ENCODE measurements at places on chromosomes 7 and 10.
A peak's percentile ranks its signal among the peaks of the same experiment; 100 is the strongest.

DNA sequence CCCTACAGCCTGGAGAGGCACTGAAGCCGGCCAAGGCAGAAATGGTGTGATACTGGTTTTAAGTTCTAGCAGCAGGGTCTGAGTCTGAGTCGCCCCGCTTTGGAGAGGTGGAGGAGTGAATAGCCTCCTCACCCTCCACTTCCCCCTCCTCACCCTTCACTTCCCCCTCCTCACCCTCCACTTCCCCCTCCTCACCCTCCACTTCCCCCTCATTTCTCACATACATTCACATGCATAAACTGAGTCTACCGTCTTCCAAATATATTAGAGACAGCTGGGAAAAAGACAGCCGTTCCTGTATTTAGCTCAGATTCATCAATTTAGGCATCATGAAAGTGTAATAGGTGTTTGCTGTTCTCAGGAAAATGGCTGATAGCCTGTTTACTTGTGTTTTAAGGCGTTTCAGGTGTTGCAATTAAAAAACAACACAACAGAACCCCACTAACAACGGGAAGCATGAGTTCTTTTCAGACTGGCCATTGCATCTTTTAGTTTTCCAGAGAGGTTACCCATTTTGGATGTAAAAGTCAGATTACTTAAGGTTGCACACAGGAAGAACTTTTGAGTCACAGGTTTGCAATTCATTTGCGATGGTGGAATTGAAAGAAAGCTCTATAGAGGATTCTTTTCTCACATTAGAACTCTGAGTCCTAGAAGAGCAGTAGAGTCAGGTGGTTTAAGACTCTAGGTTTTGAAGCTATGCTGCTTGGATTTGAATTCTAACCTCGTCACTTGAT is 861 bp downstream of the NRBF2 start:
- no peak for DNase-seq

GRCh38 chr10:31099664-31100063 is 68.0 kb upstream of the ZNF438 start:
- DNase-seq = peak; percentile 86

GRCh38 chr10:12214763-12215218 is 18.8 kb downstream of the CDC123 start:
- peak; percentile 62 for DNase-seq

GRCh38 chr10:14873090-14873760 is 5.4 kb upstream of the SUV39H2 start:
- DNase-seq = no peak

DNA sequence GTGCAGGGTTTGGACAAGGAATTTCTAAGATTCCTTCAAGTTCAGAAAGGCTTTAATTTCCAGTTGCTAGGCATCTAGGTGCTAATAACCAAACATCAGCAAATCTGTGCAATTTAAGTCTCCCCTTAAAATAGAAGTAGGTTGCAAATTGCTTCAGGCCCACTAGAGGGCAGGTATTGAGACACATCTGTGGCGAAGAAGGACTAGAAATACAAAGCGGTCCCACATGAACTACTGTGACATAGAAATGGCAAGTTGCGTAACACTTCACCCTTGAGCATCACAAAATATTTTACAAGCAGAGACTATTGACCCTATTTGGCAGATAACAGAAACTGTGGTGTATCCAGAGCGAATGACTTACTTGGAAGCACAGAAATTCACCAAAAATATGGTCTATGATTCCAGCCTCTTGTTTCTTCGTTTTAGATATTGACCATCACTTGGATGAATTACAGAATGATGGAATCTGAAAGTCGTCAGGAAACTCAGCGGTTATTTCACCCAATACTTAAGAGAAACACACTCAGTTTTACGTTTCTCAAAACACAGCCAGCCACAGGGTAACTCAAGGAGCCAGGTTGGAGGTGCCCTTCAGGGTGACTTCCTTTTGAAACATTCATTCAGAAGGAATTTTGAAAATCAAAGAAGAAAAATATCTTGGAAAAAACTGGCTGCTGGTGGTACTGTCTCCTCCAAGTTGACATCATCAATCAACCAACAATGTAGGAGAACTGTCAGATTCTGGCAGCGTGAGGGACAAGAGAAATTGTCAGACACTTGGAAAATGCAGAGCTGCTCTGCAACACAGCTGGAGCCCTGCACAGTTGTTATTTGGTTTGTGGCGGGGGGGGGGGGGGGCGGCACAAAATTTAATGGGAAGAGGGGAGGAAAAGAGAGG is 256.3 kb upstream of the MINDY3 start:
- peak; percentile 28 for DNase-seq

DNA sequence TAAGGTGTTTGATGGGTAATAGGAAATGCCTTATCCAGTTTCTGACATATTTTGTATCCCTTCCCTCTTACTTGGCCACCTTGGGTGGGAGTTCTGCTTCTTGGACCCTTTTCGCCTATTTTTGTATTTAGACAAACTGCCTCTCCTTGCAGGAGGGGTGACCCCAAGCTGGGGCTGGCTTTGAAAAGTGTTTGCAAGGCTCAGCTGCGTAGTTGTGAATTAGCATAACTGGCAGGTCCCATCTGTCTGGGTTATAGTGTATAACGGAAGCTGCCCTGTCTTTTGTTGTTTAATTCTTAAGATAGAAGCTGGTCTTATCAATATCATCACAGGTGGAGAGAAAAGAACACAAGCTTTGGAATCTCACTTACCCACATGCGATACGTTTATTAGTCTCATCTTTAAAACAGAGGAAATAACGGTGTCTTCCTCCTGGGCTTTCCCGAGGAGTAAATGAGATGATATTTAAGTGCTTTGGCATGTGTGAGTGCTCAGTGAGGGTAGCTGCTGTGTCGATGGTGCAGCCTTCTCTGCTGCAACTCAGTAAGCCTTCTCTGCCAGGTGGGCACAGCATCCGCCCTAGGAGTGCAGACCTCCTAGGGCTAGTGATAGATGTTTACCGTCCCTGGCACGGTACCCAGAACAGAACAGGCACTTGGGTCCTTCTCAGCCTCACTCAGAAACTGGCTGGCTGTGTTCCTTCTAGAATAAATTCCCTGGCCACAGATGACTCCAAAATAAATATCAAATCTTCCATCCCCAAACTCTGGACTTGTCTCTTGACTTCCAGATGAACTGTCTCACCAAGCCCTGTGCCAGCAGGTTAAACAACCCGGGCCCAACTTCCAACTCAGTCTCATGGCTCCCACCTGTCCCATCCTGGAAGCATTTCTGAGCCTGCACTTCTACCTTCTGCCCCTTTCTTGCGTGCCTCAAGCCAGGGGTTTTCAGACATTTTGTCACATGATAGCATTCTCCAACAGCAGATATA is 227.3 kb downstream of the GFRA1 start:
- no peak for DNase-seq

DNA sequence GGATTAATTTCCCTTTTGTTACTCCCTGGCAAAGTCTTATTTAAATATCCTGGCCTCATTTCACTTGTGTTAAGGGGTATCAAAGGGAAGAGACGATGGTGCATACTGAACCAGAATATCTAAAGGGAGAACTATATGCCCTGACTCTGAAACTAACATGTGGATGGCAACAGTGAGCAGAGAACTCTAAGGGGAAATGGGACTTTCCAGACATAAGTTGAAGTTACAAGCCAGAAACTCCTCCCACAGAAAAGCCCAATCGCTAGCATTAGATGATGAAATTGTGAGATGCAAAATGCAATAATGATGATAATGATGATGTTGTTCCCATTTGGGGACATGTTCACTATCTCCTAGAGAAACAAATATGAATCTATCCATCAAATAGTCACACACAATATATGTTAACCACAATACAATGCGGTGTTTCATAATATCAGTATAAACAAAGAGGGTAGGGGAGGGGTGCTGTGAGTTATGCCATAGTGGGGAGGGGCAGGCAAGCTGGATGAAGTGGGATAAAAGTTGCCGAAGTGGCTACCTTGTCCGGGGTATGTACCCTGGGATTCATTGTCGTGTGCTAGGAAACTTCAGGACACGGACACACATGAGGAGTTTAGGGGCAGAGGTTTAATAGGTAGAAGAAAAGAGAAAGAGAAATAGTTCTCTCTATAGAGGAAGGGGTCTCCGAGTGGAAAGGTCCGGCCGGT is 37.1 kb downstream of the TMEM229A start:
- DNase-seq = no peak

DNA sequence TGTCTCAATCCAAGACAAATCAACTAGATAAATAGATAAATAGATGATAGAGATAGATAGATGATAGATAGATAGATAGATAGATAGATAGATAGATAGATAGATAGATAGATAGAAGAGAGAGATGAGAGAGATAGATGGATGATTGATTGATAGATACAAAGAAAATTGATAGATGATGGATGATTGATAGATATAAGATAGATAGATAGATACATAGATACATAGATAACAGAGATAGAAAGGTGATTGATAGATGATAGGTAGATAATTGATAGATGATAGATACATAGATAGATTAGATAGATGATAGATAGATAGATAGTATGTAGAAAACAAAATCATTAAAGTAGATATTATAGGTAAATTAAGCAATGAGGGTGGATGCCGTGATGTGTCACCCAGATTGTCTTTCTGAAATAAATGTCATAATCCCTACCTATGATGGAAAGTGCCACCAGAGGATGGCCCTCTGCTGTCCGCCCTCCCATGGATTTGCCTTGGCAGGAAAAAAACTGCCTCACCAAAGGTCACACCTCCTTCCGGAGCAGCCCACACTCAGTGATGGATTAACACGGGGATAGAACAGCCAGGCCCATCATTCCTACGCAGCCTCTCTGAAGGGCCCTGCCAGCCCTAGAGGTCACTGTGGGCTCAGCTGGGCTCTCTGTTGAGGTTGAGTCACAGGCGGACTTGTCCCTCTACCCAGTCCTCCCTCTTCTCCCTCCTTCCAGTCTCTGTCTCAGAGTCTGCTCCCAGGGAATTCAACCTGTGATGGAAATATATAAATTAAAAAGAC is 50.8 kb downstream of the KCNH2 start:
- no peak for DNase-seq

DNA sequence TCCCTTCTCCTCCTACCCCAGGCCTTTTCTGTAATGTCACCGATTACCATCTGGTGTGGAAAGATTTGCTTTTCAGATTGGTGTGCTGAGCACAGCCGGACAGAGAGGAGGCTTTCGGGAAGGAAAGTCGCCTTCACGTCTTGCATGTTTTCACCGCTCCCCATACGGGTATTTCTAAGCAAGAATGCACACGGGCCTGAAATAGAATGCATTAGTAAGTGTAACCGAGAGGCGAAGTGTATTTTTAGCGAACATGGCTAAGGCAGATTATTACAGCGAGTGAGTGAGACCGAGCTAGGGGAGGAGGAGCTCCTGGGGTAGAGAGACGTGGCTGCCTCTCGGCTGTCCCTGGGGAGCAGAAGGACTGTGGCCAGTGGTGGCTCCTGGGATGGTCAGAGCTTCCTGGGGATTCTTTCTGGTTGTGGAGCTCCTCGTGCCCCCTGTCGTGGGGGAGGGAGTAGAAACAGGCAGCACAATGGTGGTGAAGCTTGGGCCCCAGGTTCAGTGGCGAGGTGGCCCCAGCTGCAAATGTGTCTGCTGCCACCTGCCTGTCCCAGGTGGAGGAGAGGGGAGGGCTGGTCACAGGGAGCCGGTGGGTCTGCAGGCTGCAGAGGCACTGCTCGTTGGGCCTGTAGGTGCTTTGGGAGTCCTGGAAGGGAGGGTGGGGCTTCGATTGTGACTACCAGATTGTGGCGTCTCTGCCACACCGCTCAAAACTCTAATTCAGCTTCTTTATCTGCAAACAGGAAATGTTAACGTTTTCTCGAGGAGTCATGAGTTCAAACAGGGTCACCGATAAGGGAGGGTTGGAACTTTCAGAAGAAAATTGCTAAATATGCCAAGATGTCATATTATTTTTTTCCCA is 135.8 kb downstream of the CAMK1D start:
- DNase-seq = no peak

GRCh38 chr10:126131341-126131740 is 235.0 kb downstream of the FANK1 start:
- DNase-seq = no peak

DNA sequence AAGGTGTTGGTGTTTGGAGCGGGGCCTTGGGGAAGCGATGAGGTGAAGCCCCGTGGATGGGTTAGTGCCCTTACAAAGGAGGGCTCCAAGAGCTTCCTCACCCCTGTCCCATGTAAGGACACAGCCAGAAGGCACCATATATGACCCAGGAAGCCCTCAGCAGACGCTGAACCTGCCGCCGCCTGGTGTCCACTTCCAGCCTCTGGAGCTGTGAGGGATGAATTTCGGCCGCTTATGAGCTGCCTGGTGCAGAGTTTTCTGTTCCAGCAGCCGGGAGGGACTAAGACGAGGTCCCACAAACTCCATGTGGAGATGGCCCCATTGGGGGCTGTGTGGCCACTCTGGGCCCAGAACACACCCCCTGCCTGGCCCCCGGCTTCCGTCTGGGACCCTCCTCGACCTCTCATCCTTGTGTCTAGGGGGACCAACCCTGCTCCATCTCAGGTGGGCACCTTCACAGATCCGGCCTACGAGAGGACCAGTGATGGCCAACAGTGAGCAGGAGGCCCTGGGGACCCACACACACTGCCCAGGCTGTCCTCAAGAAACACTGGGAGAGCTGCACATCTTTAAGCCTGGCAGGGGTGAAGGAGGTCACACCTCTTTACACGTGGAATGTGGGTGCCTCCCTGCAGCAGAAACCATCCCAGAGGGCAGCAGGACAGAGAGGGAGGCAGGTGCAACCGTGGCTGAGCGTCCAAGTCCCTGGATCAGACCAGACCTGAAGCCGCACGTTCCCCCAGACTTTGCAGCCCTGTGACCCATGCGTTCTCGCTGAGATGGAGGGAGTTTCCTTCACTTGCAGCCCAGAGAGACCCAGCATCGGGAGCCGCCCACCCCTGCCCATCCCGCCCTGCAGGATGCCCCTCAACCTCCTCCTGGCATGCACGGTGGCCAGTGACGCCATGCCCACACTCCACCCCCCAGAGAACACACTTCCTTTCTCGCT is 96.1 kb downstream of the PDGFA start:
- DNase-seq = no peak

- peak; percentile 77 for DNase-seq
Measured at GRCh38 chr7:99210265-99210970, 2.5 kb upstream of the KPNA7 start.

DNA sequence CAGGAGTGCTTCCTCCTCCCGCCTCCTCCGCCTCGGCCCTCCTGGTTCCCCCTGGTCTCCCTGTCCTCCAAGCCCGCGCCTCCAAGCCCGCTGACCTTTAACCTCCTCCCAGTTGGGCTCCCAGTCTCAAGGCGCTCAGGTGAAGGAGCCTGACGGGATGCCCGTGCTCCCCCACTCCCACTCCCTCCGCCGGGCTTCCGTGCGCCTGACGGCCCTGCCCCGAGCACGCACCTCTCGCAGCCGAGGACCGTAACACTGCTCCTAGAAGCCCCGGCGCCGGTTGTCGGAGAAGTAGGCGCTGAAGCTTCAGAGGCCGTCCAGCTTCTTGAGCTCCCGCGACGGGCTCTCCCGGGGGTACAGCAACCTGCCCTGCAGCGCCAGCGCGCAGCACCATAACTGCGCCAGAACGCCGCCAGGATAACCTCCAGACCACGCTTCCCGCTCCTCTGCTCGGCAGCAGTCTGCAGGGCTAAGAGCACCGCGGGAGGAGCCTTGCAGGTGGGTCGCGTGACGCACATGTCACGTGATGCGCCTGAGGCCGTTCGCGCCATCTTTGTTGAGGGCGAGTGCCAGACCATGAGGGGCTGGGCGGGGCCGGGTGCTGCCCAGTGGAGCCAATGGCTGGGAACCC is 71.0 kb upstream of the ZNF479 start:
- DNase-seq = no peak

GRCh38 chr10:11604865-11605650 is 6.4 kb downstream of the USP6NL start:
- no peak for DNase-seq

- DNase-seq = no peak
Measured at GRCh38 chr10:17918187-17918903, 33.4 kb upstream of the SLC39A12 start.

- peak; percentile 94 for DNase-seq
Measured at GRCh38 chr7:48637382-48637781, 287.0 kb upstream of the CDC14C start.

GRCh38 chr7:155167706-155168365 is 97.7 kb downstream of the HTR5A start:
- DNase-seq = no peak
